ENCODE measurements at places on chromosomes 3 and 15.

GRCh38 chr15:79592126-79592525 lies 160.0 kb downstream of the MINAR1 start:
- DNase-seq = no peak

GRCh38 chr3:32460031-32460749 lies 42.5 kb downstream of the CMTM6 start:
- DNase-seq = no peak

- DNase-seq = peak; percentile 87
These were observed at the start of gene FBN1 for GRCh38 chr15:48645558-48646330. FBN1 (minus strand) TSS chr15:48645709; CDS start chr15:48644769, 940 bp downstream.

DNA sequence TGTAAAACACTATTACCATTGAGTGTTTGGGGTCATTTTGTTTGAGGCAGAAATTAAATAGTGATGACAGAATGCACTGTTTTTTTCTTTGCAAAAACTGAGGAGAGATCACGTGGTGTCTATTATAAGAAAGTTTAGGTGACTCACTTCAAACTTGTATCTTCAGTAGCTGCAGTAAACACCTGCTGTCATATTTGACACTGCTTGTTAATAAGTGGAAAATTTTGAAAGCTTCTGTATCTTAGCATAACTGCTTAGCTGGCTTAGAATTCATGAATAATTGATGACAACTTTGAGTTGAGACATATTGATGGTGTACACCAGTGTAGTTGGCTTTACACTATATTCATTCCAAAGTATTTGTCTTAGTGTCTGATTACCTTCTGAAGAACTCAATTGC lies 29.7 kb upstream of the MDFIC2 start:
- no peak for DNase-seq

DNA sequence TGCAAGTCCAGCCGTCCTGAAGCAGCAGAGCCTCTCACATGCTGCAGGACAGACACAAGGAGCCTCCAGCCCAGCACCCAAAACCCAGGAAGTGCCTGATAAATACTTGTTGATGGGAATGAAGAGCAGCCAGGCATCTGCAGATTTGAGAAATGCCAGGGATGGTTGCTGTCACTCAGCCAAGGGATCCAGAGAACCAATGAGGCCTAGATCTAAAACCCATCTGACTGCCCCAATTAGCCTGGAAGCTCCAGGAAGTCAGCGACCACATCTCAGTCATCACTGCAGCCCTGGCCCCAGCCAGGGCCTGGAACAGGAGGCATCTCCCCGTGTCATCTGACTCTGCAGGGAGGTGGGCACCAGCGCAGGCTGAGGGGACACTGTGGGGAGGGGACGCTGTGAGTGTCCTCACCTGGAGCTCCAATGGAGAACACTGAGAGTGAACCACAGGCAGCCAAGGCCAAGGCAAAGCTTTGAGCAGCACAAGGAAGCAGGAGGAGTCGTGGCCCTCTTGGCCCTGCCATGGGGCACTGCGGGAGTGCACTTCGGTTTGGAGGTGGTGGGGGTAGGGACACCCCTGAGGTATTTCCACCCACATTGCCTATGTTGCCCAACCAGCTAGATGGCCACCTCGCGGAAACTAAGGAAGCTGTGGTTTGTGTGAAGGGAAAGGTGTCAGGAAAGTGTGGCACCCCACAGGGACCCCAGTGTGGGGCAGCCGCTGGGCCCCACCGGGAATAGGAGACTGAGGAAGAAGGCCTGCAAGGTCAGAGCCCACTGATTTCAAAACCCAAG lies 229.5 kb downstream of the VPS13C start:
- no peak for DNase-seq

DNA sequence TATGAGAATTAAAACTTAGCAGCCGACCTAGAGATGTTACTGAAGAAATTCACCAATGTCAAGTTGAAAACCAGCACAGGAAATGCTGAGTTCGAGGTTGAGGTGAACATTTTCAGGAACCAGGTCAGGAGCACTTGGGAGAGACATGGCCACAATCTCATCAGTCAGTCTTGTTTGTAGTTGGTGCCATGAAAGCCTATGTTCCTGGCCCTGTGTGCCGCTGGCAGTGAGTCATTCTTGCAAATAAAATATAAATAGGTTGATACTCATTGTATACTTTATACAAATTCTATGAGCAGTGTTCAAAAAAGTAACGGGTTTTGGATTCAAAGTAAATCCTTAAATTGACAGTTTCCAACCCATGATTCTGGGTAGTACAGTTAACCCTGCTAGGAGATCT lies 1.5 kb upstream of the FSIP1 start:
- no peak for DNase-seq

- peak; percentile 37 for DNase-seq
These were observed 533.5 kb downstream of the IGSF11 start for GRCh38 chr3:118501152-118501551.

GRCh38 chr3:133383175-133383574 lies 16.7 kb upstream of the BFSP2 start:
- no peak for DNase-seq

- DNase-seq = no peak
These were observed 2.3 kb upstream of the DNAH1 start for GRCh38 chr3:52313774-52314188.

- peak; percentile 88 for DNase-seq
These were observed 624 bp downstream of the AKAP13 start for GRCh38 chr15:85380812-85381642.

- DNase-seq = no peak
These were observed 8.7 kb upstream of the ST3GAL6 start for GRCh38 chr3:98754483-98754882.

GRCh38 chr3:121431726-121432517 lies 113.9 kb downstream of the POLQ start:
- peak; percentile 9 for DNase-seq

DNA sequence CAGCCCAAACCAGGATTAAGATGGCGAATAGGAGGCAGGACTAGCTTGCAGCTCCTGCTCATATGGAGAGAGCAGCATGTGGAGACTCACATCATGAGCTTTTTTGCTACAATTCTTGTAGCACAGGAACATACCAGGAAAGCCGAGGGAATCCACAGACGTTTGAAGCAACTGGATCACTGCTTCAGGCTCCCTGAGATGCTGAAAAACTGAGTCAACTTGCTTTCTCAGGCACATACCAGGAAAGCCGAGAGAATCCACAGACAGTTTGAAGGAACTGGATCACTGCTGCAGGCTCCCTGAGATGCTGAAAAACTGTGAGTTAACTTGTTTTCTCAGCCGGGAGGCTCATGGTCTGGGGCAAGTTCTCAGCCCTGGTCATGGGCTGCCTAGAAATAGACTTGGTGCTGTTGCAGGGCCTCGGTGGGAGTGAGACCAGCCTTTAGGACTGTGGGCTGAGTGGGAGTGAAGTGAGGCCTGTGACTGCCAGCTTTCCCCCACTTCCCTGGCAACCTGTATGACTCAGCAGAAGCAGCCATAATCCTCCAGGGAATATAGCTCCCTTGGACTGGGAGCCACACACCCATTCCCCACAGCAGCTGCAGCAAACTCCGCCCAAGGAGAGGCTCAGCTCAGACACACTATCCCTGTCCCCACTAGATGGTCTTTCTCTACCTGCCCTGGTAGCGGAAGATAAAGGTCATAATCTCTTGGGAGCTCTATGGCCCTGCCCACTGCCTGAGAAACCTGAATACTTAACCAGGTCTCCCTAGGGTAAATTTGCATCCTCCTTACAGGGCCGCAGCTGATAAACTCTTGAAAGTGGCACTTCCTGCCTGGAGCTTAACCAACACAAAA lies 51.9 kb upstream of the PFN2 start:
- DNase-seq = no peak

DNA sequence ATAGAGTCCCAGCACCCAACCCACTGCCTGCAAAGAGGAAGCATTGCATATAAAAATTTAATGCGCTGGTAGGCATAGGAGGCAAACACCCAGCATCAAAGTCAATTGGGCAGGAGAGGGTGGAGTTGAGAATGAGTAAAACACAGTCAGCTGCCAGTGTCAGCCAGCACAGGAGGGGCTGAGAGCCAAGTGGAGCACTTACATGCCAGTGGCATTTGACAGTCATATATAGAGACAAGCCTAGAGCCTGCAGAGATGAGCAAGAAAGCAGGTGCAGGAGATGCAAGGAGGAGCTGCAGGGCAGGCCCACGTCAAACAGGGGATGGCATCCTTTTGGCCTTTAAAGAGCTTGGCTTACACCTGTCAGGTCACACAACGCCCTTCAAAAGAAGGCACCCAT lies 27.6 kb upstream of the ZFAND6 start:
- no peak for DNase-seq

- peak; percentile 49 for DNase-seq
These were observed 587 bp upstream of the TNK2 start for GRCh38 chr3:195908694-195909581.

- DNase-seq = no peak
These were observed 7.3 kb upstream of the ITIH3 start for GRCh38 chr3:52787246-52787645.

DNA sequence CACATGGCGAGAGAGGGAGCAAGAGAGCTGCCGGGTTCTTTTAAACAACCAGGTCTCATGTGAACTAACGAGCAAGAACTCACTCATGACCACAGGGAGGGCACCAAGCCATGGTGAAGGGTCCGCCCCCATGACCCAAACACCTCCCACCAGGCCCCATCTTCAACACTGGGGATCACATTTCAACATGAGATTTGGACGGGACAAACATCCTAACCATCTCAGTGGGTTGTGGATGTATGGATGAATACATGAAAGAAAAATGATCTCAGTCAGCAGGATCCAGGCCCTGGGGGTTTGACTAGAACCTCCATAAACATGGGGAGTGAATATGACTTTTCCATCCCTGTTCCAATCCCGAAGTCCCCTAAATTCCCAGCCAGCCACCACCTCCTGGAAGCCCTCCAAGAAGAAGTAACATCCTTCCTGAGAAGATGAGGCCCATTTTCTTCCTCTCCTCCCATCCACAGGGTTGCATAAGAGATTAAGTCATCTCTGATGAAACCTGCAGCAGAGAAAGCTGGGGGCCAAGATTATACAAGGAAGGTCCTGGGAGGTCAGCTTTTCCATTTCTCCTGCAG lies 9.5 kb downstream of the CAV3 start:
- DNase-seq = no peak

- no peak for DNase-seq
These were observed 94.3 kb downstream of the SMAD6 start for GRCh38 chr15:66796343-66796742.
